ENCODE measurements at places on chromosomes 4 and X. TPM values are rescaled to one million over a fixed set of nuclear protein-coding genes. Genes with fewer than 3 reads are reported as not detected.

GAB3 gene
- total RNA-seq: 9.2 TPM

DCAF8L2 gene
- not detected for total RNA-seq

C4orf36 gene
- total RNA-seq: not detected

IL1RAPL1 gene
- 0.54 TPM for total RNA-seq

C4orf46 gene
- 7.3 TPM for total RNA-seq

TEX13B gene
- not detected for total RNA-seq

SLC10A4 gene
- total RNA-seq: 0.27 TPM

TLR2 gene
- 77.7 TPM for total RNA-seq

- no peak for DNase-seq
Measured at GRCh38 chrX:65253817-65254216, 277.6 kb upstream of the ZC4H2 start.

- DNase-seq: no peak
Measured at GRCh38 chr4:2291705-2292645, 30.1 kb upstream of the MXD4 start.

DNA sequence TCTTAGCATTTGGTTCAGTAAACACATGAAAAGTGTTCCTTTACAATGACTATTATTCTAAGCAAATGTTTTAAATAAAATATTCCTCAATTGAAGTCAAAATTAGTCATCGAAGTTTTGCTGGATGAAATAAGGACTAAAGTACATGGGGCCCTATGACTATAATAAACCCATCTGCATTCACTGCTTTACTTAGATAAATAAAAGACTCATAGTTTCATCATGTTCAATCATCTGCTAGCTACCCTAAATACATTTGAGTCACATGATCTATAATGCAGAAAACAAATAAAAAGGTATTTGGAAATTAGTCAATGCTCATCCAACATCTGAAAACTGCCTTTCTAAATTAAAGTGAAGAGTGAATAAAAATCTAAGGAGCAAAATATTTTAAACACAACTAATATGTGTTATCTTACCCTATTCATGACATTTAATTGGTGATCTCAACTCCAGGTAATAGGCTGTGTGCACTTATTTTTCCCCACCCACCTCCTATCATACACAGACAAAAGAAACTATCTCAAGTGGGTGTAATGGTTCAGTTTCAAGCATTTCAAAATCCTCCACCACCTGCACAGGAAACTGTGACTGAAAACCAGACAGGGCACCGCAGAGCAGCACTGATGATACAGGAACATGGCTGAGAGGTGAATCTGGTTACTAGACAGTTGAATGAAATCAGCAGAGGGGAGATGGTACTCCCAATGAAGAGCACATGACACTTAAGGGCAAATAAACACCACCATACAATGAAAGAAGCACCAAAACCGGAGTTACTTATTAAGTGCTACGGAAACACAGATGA lies 78.6 kb downstream of the CAMK2D start:
- DNase-seq: no peak

DNA sequence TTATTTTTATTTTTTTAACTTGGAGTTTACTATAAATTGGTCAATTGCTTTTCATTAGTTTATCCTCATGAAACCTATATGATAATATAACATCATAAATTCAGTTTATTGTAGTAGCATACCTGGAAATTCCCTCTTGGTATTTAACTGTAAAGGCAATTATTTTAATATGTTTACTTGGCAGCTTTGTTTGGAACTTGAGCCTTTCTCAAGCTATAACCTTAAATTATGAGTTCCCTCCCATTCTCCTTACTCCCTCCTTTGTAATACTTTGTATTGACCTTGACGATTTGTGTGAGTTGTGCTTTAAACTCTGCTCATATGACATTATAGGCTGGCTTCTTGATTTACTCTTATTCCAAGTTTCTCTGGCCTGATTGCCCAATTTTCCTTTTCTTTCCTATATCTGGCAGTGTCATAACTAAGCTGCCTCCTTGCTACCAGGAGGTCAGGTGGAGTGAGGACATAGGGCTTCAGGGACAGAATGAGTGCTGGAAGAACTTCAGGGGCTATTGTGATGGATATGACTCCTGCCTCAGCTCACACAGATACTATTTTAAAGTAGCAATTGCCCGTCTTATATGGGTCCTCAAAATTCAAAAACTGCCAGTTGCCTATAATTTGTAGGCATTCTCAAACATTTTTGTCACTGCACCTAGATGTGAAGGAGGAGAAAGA lies 77.7 kb downstream of the RAP1GDS1 start:
- no peak for DNase-seq

GRCh38 chr4:25888781-25889180 lies 25.2 kb upstream of the SMIM20 start:
- DNase-seq: no peak

- DNase-seq: no peak
Measured at GRCh38 chr4:150289881-150290280, 211.6 kb downstream of the DCLK2 start.

DNA sequence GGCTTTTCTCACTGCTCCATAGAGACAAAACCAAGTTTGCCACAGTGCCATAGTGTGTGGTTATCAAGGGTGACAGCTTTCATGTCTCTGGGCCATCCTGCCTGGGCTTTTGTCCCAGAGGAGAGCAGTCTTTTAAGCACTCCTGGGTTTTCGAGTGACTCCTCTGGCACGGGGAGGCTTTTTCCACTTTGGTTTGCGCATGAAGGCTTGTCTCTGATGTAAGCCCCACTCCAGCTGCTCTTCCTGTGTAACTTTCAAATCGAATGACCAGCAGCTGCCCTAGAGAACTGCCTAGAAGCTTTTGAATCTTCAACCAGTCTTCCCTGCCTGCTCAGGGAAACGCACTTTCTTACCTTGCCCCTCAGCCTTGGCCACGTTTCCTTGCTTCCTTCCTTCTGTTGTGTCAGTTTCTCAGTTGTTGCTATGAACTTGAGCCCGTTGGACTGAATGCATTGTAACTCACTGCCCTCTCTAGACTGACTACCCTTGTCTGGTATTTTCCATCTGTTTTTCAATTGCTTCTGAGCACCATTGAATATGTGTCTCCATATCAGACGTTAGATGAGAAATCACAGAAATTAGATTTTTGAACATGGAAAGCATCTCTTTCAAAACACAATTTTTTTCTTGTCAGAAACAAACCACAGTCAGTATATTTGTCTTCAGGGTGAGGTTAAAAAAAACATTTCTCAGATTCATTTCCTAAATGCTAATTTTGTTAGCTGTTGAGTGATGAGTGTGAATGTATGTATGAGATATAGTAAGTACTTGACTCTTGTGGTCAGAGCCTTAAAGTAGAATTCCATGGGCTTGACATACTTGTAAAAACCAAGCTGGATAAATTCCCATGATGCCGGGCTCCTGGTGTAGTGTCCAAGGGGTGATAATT lies 45.3 kb downstream of the SLC9A6 start:
- DNase-seq: no peak

DNA sequence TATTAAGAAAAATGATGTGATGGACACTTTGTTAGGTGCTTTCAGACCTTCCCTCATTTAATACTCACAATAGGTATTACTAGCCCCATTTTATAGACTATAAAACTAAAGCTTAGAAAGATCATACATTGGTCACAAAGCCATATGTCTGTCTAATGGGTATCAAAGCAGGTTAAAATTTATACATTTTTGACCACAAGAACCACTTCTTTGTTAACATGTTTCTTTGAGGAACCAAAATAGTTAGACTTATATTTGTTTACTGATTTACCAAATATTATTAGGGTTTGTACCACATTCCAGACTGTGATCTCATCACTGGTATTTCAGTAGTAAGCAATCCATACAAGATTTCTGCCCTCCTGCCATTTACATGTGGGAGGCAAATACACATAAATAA lies 363.3 kb downstream of the NAF1 start:
- no peak for DNase-seq

GRCh38 chr4:68518889-68519288 lies 57.2 kb downstream of the UGT2B17 start:
- DNase-seq: no peak

- DNase-seq: no peak
Measured at GRCh38 chr4:108337923-108338322, 169.2 kb upstream of the LEF1 start.

DNA sequence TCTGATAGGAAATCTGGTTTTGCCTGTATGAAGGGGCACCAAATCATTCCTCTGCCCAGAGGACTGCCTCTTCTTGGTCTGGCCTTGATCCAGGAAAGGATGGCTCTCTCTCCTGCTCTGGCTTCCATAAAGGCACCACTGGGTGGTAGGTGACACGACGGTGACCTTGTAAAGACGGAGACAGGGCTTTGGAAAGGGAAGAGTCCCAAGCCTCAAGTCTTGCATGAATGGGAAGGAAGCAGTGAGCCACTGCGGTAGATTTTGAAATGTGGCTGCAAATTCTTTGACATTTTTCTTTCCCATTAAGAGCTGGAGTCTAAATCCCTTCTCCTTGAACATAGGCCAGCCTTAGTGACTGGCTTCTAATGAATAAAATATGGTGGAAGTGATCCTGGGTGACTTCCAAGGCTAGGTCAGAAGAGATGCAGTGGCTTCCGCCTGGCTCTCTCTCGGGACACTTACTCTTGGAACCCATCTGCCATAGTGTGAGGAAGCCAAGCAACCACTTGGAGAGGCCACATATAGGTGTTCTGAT lies 347.4 kb downstream of the BCOR start:
- DNase-seq: no peak

GRCh38 chr4:151772274-151772673 lies 11.5 kb upstream of the GATB start:
- no peak for DNase-seq

GRCh38 chr4:16626945-16627344 lies 271.5 kb downstream of the LDB2 start:
- no peak for DNase-seq

DNA sequence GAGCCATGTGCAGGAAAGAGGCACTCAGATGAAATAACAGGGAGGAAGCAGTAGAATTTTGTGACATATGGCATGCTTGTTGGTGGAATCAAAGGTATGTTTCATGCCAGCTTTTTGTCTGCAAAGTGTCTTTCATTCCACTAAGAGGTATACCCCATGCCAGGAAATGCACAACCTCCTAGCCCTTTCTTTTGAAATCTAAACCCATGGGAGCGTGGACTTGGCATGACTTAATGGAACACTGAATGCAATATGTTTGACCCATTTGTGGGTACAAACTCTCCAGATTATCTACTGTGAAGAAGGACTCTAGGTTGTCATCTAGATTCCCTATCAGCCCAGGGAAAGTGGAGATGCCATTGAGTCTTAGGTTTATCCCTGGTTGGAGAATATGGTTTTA lies 338.3 kb upstream of the TEX13C start:
- DNase-seq: no peak

GRCh38 chrX:40530509-40530908 lies 50.3 kb upstream of the ATP6AP2 start:
- DNase-seq: no peak

DNA sequence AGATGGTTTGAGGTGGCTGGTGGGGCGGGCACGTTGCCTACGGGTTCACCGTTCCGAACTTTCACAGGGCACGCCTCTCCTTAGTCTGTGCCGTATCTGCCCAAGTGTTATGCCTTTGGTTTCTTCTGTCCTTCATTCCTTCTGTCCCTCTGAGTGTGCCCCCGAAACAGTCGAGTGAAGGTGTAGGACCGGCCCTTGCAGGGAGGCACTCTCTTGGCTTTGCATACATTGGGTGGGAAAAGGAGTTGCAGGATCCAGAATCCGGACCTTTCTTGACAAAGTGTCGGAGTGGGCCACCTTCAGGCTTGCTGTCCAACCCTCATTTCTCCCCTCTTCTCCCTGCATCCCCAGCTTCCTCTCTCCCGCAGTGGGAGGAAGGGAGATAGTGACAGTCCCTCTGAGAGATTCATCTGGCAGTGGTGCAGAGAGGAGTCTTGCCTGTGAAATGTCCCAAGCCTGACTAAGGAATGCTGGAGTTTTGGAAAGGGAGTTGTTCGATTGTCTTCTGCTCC lies 569 bp downstream of the ARFIP1 start:
- no peak for DNase-seq

DNA sequence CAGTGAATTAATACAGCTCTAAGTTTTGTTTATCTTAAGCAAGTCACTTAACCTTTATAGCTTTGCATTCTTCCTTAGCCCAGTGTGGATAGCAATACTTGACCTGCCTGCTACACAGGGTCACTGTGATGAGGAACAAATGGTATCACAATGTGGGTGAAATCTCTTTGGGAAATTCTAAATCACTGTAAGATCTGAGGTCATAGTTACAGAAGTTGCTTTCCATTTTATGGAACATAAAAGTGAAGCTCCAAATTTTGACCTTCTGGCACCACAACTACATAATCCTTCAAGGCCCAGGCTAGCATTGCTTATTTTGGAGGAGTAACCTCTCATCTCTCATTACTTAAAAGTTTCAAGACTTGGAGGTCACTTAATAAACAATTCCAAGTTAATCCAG lies 227.7 kb downstream of the USP46 start:
- DNase-seq: no peak

DNA sequence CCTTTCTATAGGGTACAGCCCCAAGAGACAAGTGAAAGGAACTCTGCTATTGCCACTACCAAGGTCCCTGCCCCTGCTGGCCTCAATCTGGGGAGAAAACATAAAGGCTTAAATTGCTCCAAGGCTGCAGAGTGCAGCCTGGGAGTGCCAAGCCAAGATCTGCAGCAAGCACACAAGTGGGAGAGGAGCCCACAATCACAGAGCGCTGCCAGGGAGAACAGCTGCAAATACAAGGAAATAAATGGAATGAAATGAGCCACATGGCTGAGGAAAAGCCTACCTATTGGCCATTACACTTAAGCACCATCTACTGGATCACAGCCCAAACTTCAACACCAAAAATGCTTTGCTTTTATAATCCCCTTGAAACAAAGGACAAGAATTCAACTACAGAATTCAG lies 582.4 kb downstream of the FAM133A start:
- no peak for DNase-seq
